ENCODE measurements at places on chromosomes 11 and 22.

- no peak for DNase-seq
Observed at GRCh38 chr11:75148436-75148983, 2.4 kb upstream of the SLCO2B1 start.

GRCh38 chr11:101509922-101510321 lies 73.9 kb downstream of the TRPC6 start:
- no peak for DNase-seq

- no peak for DNase-seq
Observed at GRCh38 chr22:31449506-31449905, 40.1 kb downstream of the EIF4ENIF1 start.

GRCh38 chr11:45341372-45341771 lies 55.2 kb upstream of the SYT13 start:
- DNase-seq, result no peak

DNA sequence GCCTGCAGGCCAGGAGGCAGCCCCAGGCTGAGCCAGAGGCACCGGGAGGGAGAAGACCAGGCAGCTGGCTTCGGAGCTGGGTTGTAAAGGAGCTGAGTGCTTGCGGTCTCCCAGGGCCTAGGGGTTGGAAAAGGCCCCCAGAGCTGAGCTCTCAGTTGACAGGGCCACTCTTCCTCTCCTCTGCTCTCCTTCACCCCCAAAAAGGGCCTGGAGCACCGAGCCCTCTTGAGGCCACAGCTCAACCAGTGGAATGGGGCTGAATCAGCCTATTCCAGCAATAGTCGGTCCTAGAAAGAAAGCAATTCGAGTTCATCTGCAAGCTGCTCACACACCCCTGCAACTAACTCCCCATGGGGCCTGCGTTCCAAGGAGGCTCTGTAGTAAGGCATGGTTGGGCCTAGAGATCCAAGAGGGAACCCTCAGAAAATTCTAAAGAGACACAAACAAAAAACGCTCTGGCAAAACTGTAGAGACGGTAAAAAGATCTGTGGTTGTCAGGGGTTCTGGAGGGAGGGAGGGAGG lies 205.0 kb downstream of the BUD13 start:
- no peak for DNase-seq
